Tibial nerve (tissue), 4 donors: ENCODE measurements at places on chromosomes 11 and 22. TPM values are rescaled to one million over a fixed set of nuclear protein-coding genes. Genes with fewer than 3 reads are reported as not detected.

OR10G4 gene
- not detected for total RNA-seq

DNA sequence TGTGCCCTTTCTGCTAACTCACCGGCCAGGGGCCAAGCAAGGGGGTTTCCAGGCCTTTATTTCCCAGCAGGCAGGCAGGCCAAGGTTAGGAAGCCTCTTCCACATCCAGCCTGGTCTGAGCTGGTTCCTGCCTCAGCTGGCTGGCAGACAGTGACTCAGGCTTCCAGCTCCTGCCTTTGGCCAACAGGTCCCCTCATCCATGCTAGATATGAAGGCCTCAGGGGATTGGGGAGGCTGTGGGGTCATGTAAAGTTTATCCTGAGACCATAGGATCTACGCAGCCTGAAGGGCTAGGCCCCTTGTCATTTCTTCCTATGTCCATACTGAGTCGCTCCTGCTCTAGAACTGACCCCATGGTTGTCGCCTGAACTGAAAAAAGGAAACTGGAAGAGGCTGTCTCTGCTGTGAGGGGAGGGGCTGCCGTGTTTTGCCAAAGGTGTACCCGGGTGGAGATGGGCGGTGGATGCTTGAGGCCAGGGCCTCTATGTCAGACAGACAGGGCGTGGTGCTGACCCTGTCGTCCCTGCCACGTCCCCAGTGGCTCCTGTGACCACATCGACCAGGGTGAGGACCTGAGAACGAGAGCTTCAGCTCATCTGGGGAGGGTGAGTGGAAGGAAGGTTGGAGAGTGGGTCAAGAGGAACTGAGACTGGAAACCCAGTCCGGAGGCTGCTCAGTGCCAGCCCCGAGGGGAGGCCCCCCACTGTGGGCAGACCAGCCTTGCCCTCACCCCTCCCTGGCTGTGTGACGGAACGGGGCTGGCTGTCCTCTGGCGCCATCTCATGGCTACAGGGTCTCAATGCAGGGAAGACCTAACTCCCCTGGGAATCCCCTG lies 17.0 kb downstream of the P2RY6 start:
- DNase-seq: peak; percentile 65

GRCh38 chr11:46130286-46130940 lies 9.2 kb upstream of the PHF21A start:
- no peak for DNase-seq

DNA sequence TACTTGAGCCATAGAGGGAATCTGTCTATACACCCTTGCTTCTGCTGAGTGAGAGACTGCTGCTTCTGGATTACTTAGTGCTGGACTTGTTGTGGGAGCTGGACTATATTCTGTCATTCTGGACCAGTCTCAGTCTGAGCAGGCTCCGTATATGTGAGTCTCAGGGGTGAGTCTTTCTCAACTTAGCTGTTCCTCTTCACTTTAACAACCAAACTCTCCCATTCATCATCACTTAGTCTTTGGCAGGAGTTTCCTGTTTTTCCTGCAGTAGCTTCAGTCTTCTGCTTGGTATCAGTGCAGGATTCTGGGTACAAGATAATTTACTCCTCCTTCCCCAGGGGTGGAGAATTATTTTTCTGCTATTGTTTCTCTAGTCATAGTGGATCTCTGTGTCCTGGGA lies 779.5 kb downstream of the METTL15 start:
- no peak for DNase-seq

KRTAP5-2 gene
- not detected for total RNA-seq

DNA sequence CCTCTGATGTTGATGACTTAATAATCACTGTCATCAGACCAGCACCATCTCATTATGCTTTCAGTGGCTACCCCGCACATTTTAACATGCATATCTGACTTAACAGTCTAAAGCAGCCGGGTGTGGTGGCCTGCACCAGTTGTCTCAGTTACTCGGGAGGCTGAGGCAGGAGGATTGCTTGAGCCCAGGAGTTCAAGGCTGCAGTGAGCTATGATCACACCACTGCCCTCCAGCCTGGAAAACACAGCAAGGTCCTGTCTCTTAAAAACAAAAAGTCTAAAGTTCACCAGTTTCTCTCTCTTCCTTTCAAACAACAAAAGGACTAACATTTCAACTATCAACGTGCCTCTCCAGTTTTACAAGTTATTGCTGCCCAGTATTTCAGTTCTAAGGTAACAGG lies 55.3 kb upstream of the GAB2 start:
- no peak for DNase-seq

DNA sequence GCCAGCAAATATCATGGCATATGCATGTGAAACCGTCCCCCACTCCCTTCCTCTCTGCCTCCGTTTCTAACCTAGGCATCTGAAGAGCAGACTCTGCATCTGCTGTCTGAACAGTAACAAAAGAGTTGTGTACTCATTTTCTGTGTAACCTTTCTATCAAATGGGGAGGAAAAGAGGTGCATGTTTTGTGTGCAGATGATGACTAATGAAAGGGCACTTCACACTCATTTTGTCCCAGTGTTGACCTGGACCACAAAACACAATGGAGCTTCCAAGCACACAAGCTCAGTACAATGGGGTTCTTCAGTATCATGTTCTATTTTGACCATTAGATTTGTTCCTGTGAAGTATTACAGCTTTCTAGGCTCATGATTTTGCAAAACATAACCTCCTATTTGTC lies 13.0 kb downstream of the JHY start:
- no peak for DNase-seq

GRCh38 chr11:7592711-7593110 lies 78.9 kb downstream of the PPFIBP2 start:
- no peak for DNase-seq

CRYBB2 gene
- total RNA-seq: not detected

- no peak for DNase-seq
Observed at GRCh38 chr22:44214764-44215163, 34.0 kb downstream of the PARVG start.

GRCh38 chr11:30322826-30323710 lies at the start of gene ARL14EP:
Gene ARL14EP (plus strand): TSS chr11:30323104. CDS start chr11:30330949, 7,845 bp downstream.
- DNase-seq: peak; percentile 81

DNA sequence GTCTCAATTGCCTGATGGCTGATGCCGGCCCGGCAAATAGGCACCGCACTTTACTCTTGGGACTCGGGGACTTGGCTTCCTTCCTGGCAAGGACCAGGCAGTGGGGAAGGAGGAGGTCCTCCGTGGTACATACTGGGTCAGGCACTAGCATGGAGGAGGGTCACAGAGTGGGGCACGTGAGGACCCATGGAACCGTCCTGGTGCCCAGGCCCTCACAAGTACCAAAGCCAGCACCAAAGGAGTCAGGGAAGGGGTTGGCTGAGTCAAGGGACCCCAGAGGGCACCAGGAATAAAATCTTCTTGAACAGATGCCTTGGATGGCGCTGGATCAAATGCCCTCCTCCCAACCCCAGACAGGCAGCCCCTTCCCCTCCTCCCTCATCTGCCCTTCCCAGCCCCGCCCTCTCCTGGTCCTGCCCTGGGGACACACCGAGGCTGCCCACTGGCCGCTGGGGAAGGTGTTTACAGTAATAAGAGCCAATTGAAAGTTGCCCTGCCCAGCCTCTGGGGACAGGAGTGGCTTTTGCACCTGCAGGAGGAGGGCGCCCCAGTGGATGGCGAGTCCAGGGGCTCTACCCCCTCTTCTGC lies 5.6 kb upstream of the CARNS1 start:
- DNase-seq: no peak

GRCh38 chr11:110433393-110434333 lies 3.9 kb downstream of the FDX1 start:
- no peak for DNase-seq

GRCh38 chr11:35115688-35116030 lies 23.3 kb upstream of the CD44 start:
- no peak for DNase-seq

- DNase-seq: no peak
Observed at GRCh38 chr22:37675930-37676735, 697 bp downstream of the LGALS1 start.

GRCh38 chr11:83612891-83613766 lies 327.0 kb upstream of the CCDC90B start:
- no peak for DNase-seq

C11orf58 gene
- 170 TPM for total RNA-seq

- DNase-seq: peak; percentile 89
Observed at GRCh38 chr11:118930094-118930712, 4.5 kb upstream of the BCL9L start.

DNA sequence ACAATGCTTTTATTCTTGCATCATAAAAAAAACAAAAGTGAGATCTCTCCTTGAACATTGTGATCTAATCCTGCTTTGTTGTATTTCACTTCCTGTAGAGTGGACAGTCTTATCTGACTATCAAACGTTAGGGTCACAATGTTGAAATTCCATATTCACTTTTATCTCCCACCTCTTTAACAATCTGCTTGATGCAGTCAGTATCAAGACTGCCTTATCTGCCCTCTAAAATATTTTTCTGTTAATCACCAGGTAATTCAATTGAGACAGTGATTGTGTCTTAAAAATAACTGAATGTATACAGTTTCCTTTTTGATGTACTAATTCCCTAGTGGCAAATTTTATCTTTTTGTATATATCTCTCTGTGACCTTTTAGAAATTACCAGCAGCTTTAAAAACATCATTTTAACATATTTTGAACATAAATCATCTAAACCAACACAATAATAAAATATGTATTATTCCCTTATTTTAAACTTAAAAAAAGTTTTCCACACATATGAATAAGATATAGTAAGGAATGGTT lies 143.1 kb upstream of the MPPED2 start:
- DNase-seq: no peak

DNA sequence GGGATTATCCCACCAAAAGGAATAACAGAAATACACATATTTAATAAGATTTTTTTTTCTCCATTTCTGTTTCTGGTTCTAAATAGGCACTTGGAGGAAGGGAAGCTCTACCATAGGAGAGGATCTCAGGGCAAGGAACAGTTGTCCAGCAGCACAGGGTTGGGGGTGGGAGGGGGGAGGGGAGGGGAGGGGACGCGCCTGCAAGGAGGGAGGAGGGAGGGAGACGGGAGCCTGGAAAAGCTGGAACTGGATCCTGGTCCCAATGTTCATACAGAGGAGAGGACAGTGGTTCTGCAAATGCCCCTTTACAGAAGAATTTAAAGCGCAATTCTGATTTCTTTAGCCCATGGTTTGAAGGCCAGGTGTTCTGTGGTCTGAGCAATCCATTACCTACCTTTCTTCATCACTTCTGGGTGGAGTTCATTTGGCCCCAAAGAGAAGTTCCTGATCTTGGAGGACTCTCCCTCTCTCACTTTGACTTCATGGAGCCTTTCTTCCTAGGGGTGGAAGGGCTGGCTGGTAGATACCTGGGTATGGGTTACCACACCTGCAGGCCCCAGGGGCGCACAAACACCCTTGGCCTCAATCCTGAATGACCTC lies 348.9 kb upstream of the NCAM1 start:
- DNase-seq: no peak

DNA sequence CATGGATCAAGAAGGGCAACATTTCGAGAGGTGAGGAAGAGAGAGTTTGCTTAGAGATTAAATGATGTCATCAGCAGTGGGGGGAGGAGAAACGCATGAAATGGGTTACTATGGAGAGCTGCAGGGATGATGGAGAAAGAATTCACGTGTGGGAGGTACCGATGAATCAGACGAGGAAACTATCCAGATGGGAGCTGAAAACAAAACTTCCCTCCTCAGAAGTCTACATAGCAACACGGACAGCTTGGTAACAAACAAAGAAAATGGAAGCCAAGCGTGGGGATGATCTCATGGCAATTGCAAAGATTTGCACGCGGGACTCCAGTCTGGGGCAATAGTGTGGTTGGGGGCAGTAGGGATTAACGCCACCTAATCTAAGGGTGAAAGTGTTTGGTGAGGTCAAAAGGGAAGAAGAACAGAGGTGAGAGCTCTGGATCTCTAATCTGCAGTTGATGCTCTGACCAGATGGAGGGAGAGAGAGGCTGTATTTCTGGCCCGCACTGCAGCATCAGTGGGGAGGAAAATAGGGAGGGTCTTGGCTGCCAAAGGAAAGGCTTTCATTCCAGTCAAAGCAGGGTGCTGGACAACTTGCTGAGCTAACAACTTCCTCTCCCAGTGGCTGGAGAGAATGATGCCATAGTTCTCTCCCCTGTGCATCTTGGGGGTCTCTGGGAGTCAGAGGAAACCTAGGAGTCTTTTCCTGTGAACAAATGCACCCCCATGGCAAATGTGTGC lies 43.4 kb upstream of the CSNK2A3 start:
- DNase-seq: no peak

DNA sequence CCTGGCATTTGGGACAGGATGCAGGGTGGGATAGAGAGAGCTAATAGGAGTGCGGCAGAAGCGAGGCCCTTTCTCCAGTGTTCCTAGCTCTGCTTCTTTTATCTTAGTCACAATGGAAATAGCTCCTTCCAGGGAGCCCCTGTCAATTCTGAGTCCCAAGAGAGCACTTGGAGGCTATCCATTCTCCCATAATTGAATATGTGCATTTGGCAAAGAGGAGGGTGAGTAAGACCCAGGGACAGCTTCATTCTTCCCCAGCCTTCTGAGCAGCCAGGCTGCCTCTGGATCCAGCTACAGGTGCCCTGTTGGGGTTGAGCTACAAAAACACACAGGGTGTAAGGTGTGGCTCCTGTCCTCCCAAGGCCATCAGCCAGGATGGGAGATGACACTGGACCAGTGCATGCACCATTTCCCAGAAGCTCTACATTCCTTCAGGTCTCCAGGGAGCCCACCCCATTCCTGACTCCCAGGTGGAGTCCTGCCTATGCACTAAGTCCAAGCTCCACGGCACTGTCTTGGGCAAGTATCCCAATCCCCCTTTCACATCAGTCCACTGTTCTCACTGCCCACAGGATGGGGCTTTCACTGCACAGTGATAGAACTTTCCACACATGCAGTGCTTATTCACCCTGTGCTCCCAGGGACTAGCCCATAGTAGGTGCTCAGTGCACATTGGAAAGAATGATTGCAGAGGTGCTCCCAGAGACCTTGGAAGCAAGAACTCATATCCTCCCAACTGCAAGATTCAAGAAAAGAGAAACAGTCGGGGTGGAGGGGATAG lies 6.2 kb downstream of the MS4A10 start:
- DNase-seq: no peak

OR52N4 gene
- 0.98 TPM for total RNA-seq

- DNase-seq: no peak
Observed at GRCh38 chr11:10886652-10887250, 28.9 kb upstream of the ZBED5 start.

- DNase-seq: no peak
Observed at GRCh38 chr11:96538622-96539021, 148.8 kb downstream of the JRKL start.

- no peak for DNase-seq
Observed at GRCh38 chr11:32172848-32173834, 82.3 kb downstream of the RCN1 start.
